ENCODE measurements at places on chromosomes 7 and 10.

GRCh38 chr10:131710142-131710861 is 190.5 kb upstream of the PPP2R2D start:
- no peak for DNase-seq

DNA sequence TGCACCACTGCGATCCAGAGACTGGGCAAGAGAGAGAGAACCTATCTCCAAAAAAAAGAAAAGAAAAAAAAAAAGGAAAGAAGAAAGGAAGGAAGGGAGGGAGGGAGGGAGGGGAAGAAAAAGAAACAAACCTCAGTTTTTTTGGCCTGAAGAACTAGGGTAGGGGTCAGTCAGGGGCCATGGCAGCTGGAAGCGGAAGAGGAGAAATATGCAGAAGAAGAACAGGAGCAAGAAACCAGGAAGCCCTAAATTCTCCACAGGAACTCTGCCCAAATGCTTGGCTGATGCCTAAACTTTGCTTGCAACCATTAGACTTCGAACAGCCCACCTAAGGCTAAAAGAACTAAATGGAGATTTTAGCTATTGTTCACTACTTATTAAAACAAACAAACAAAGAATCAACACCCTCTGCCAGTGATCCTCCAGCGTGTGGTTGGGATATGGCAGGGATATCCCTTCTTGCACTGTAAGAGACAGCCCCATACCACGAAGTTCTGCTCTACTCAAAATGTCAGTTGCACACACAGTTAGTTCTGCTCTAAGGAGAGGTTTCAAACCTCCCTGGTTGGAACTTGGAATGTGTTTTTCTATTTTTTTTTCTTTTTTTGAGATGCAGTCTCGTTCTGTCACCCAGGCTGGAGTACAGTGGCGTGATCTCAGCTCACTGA is 139.5 kb downstream of the FAM107B start:
- DNase-seq = no peak

- no peak for DNase-seq
Observed at GRCh38 chr7:111413739-111414138, 148.6 kb downstream of the IMMP2L start.

DNA sequence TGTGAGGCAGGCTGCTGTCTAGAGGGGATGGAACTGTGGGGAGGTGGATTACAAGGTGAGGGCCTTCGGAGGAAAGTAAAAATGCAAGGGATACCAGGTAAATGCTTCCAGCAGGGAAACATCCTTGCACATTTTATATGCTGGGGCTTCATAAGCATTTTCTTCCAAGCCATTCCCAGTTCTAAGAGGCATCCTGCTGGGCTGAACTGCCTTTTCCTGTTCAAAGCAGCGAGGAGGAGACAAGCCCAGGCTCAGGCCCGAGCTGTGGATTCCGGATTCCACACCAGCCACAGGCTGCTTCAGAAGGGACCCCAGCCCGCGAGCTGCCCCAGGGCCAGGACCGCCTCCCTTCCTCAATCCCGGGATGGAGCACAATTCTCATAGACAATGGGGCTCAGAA is 249.7 kb downstream of the TNS3 start:
- DNase-seq = no peak

- peak; percentile 59 for DNase-seq
Observed at GRCh38 chr10:33010132-33011037, 52.4 kb upstream of the ITGB1 start.

DNA sequence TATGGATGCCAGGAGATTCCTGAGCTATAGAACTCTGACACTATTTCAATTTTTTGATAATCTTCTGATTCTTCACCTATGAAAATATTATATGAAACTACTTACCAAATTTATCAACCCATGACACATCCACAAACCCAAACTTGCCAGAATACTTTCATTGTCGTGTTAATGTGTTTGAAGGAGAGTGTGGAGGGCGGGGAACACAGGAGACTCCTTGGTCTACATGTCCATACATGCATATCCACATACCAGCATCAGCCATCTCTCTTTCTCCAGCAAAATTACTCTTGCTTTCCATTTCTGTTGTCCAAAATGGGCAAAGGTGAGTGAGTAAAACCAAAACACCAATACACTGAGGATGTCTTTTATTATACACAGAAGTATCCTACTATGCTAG is 23.5 kb upstream of the BPGM start:
- DNase-seq = no peak

- DNase-seq = peak; percentile 53
Observed at GRCh38 chr10:92240289-92241157, 50.4 kb downstream of the CPEB3 start.

GRCh38 chr7:72190919-72191318 is 221.2 kb downstream of the CALN1 start:
- DNase-seq = no peak

DNA sequence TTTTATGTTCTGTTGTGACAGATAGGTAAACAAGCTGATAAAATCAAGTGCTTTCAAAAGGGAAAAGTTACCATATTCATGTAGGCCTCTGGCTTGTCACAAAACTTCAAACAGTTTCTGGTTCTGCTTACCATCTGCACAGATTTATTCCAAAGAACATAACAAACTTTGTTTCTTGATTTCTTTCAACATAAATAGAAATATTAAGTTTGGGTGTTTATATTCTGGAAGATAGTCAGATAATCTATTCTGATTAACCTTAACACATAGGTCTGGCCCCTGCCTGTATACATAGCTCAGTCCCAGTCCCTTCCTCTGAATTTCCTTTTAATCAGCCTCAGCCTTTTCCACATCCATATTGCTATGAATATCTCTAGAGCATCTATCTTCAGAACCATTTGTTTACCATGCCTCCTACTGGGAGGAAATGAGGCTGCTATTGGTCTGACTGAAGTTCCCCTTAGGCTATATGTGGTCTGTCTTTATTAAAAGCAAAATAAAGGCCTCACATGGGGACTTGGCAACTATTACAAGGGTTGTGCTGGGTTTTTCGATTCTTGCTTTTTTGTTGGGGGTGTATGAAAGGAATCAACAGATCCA is 319.0 kb downstream of the HPSE2 start:
- DNase-seq = no peak

GRCh38 chr10:7478727-7479457 is 68.1 kb upstream of the SFMBT2 start:
- DNase-seq = peak; percentile 19

DNA sequence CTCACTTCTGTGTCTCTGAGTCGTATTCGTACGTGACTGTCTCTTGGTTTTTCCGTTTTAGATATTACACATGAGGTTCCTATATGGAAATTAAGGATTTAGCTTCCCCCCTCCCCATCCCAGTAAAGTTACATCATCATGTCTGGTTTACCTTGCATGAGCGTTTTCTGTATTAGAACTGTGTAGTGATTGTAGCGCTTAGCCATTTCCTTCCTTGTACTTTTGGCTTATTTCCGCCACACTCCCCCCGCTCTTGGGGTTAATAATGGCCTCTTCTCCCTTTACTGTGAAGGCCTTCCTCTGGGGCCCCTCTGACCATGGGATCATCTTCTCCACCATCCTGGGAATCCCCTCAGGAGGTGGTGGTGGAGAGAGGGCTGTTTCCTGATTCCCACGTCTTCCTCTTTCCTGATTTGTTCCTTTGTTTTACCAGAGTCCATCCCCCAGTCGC is 27.2 kb upstream of the AP5Z1 start:
- no peak for DNase-seq

DNA sequence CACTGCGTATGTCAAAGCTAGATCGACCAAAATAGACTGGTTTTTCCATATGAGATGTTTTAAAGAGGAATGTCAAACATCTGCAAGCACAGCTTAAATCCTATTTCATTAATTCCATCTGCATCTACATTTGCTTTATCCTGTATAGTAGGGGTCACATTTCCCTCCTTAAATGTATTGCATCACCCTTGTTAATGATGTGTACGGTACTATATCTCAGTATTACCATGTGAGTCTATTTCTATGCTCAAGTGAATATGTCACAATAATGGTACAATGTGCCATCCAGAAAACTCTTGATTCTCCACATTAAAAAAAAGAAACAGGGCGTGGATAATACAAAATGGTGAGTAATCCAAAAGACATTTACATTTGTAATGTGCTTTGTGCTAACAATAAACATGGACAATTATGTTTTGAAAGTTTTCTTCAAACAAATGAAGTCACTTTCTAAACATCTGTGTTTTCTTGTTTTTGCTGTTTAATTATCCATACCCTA is 56.6 kb downstream of the TWIST1 start:
- DNase-seq = no peak

DNA sequence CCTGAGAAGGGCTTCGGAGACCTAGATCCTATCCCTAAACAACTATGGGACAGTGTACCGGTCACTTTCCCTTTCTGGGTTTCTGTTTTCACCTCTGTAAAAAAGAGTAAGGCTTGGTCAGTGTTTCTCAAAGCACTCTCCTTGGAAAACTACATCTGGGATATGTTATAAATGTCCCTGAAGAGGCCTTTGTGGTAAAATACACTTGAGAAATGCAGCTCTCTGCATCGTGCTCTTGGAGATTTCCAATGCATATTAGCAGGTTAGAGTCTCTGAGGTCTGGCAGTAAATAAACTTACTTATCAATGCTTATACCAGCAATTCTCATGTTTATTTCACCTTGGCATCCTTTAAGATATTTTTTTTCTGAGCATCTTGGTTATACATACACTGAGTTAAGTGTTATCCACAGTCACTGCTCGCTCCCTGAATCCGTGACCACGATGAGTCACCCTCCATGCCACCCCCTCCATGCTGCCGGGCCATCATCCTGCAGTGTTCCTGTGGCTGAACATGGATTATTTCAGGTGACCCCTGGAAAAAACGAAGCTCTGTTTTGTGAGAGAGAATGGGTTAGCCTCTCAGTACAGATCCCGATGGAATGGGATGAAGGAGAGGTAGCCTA is 3.3 kb upstream of the TBXAS1 start:
- DNase-seq = no peak

- no peak for DNase-seq
Observed at GRCh38 chr7:66307591-66308215, 102.6 kb downstream of the TPST1 start.

GRCh38 chr10:82827901-82828300 is 952.9 kb downstream of the NRG3 start:
- no peak for DNase-seq
